Cortex of kidney (tissue), 1 donor: ENCODE measurements at places on chromosomes 7 and 10.

GRCh38 chr10:132813001-132813401, 27.1 kb upstream of the NKX6-2 start:
- no peak for DNase-seq

DNA sequence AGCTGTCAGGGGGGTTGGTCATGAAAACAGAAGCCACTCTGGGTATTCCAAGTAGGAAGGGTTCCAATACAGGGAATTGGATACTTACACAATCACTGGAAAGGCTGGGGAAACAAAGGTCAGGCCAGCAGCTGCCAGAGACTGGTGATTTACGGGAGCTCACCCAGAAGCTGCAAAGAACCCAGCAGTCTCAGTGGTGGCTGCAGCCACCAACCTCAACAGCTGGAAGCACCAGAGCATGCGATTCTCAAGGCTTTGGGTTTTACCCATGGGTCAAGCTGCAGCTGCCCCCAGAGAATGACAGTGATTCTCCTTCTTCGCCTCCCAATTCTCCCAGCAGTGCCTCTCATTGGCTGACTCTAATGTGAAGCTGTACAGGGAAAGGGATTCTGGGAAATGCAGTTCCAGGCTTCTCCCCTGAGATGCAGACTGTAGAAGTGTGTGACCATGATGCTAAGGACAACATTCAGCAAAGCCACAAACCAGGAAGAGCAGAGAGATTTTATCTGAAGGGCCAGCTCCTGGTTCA, 107.2 kb upstream of the TCF7L2 start:
- DNase-seq: no peak

DNA sequence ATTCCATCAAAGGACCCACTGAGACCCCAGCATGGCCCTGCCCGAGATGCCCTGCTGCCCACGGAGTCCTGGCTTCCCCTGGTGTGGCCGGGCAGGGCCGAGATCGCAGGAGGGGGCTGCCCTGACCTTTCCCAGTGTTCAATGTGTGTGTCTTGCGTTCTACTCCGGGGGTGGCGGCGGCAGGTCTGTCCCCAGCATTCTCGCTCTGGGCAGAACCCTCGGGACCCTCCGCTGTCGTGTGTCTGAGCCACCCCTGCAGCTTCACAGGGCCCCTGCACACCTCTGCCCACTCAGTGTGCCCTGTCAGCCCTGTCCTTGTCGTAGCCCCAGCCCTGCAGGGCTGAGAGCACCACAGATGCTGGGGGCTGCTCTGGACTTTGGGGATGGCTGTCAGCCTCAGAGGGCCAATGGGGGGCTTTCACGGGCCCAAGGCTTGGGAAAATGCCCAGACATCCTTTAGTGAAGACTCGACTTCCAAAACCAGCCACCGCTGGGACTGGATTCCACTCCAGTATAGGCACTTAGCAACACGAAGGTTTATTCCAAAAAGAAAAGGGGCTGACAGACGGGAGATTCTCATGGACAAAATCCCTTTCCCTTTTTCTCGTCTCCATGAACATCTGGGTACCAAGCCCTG, 30.0 kb upstream of the KNDC1 start:
- no peak for DNase-seq

- no peak for DNase-seq
These were observed 25.2 kb downstream of the SEC23IP start for GRCh38 chr10:119917777-119918176.
